Activated T-cell treated with anti-CD3 and anti-CD28 coated beads, Interleukin-2, amount 50 U/mL, for 72 hours (primary cell): ENCODE measurements at places on chromosomes 2 and 18. TPM values are rescaled to one million over a fixed set of nuclear protein-coding genes. Genes with fewer than 3 reads are reported as not detected.

- H3K36me3 ChIP-seq: no peaks in the 10 kb centered on the region
- H3K4me3 ChIP-seq: no peak overlapping the region
- H3K27me3 ChIP-seq: peaks cover 20% of the 10 kb centered on the region
- H3K27ac ChIP-seq: no peak overlapping the region
Measured at GRCh38 chr2:11864724-11865123, 118.3 kb downstream of the LPIN1 start.

DNA sequence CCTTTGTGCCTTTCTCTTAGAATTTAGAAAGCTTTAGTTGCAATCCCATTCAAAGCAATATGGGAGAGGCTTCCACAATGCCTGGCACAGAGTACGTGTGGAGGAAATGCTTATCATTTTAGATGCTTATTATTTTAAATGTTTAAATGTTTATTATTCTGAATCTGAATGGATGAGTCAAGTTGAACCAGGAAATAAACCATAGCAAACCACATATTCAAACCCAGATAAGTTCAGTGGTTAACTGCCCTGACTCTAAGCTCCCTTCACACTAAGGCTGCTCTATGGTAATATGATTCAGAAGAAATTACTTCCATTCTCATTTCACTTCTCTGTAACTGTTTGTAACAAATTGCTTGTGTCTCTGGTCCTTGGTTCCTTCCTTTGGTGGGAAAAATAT, 5.2 kb upstream of the PPP4R1 start:
- no peaks in the 10 kb centered on the region for H3K36me3 ChIP-seq
- H3K27ac ChIP-seq: no peak overlapping the region
- H3K4me1 ChIP-seq: peaks cover 26% of the 10 kb centered on the region
- H3K27me3 ChIP-seq: no peaks in the 10 kb centered on the region
- H3K4me3 ChIP-seq: no peak overlapping the region

DNA sequence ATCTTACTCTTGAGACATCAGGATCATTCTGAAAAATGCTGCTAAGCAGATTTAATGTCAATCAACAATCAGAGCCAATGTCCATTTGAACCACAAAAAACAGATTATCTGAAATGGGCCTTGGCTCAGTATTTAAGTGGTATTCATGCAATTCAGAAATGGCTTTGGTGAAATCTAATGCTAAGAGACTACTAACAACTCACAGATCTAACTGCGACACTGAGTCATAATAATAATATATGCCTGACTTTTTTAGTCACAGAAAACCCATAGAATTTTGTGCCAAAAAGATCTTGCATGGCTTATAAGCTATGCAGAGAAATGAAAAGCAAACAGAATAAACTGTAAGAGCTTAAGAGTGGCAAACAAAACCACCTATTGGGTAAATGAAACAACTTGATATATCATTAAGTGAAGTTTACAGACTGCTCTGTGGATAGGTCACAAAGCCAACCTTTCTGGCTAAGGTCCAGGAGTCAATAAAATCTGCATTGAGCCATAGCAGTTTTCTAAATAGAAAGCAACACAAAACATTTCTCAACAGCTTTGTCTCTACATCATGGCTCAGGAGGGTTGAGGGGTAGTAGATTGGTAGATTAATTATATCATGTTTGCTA, 234.3 kb downstream of the LRATD1 start:
- H3K36me3 ChIP-seq: peaks cover 2% of the 10 kb centered on the region
- no peak overlapping the region for H3K27ac ChIP-seq
- no peaks in the 10 kb centered on the region for H3K27me3 ChIP-seq
- DNase-seq: no peak
- H3K4me3 ChIP-seq: no peak overlapping the region

GRCh38 chr2:152420936-152421335, 86.0 kb downstream of the FMNL2 start:
- H3K27ac ChIP-seq: no peak overlapping the region
- peaks cover 19% of the 10 kb centered on the region for H3K27me3 ChIP-seq
- no peaks in the 10 kb centered on the region for H3K36me3 ChIP-seq
- no peak for DNase-seq
- peak overlapping the region; percentile 36 for H3K4me3 ChIP-seq

- H3K36me3 ChIP-seq: no peaks in the 10 kb centered on the region
- H3K4me3 ChIP-seq: no peak overlapping the region
- DNase-seq: no peak
- no peaks in the 10 kb centered on the region for H3K27me3 ChIP-seq
- no peak overlapping the region for H3K27ac ChIP-seq
Measured at GRCh38 chr2:86323273-86324021, 14.0 kb downstream of the REEP1 start.

DNA sequence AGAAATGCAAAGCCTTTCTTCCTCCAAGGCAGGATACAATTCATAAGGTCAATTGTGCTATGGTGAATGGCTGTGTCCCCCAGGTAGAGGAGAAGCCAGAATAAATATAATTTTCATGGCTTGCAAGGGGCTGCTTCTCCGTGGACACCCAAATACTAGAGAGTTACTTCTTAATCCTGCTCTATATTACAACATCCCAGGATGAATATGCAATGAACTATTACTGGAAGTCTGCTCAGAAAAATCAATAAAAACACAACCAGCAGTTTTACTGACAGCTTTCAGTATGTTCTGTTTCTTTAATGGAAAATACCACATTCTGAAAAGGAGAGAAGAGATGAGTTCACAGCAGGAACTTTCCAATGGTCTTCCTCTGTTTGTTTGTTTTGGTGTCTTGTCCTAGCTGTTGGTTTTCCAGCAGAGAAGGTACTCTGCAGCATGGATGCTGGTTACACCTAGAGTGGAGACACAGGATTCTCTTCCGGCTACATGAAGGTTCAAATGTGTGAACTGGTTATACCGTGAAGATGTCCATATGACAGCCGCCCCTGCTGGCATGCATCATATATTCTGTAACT, 213.0 kb downstream of the PID1 start:
- H3K4me1 ChIP-seq: no peaks in the 10 kb centered on the region
- no peak overlapping the region for H3K27ac ChIP-seq
- no peaks in the 10 kb centered on the region for H3K27me3 ChIP-seq
- H3K36me3 ChIP-seq: no peaks in the 10 kb centered on the region
- no peak for DNase-seq
- H3K4me3 ChIP-seq: no peak overlapping the region

GRCh38 chr2:169715379-169716237, 18.0 kb upstream of the KLHL23 start:
- DNase-seq: no peak
- no peaks in the 10 kb centered on the region for H3K36me3 ChIP-seq
- no peaks in the 10 kb centered on the region for H3K4me1 ChIP-seq
- H3K4me3 ChIP-seq: no peak overlapping the region
- no peaks in the 10 kb centered on the region for H3K27me3 ChIP-seq

GRCh38 chr2:69773206-69773605, 31.3 kb downstream of the ANXA4 start:
- no peaks in the 10 kb centered on the region for H3K27me3 ChIP-seq
- peaks cover 64% of the 10 kb centered on the region for H3K4me1 ChIP-seq
- DNase-seq: peak; percentile 11
- H3K4me3 ChIP-seq: no peak overlapping the region
- no peak overlapping the region for H3K27ac ChIP-seq

GRCh38 chr2:4049463-4049862, 346.1 kb downstream of the DCDC2C start:
- no peaks in the 10 kb centered on the region for H3K36me3 ChIP-seq
- no peak overlapping the region for H3K27ac ChIP-seq
- no peak overlapping the region for H3K4me3 ChIP-seq
- H3K4me1 ChIP-seq: no peaks in the 10 kb centered on the region
- no peak for DNase-seq

Gene CCDC74A
- 2.1 TPM for total RNA-seq

Gene OSR1
- total RNA-seq: not detected

Gene EFEMP1
- not detected for total RNA-seq

Gene EFHD1
- 1.8 TPM for total RNA-seq

Gene FOXD4L1
- total RNA-seq: 0.12 TPM

Gene NOL4
- not detected for total RNA-seq
